ENCODE measurements at places on chromosomes 1 and 21.
A peak's percentile ranks its signal among the peaks of the same experiment; 100 is the strongest.

GRCh38 chr1:212089560-212090163 lies 54.1 kb downstream of the DTL start:
- no peak for DNase-seq
- peaks cover 44% of the 10 kb centered on the region for H3K36me3 ChIP-seq
- no peaks in the 10 kb centered on the region for H3K4me1 ChIP-seq
- H3K27me3 ChIP-seq, result no peaks in the 10 kb centered on the region
- no peak overlapping the region for H3K4me3 ChIP-seq

DNA sequence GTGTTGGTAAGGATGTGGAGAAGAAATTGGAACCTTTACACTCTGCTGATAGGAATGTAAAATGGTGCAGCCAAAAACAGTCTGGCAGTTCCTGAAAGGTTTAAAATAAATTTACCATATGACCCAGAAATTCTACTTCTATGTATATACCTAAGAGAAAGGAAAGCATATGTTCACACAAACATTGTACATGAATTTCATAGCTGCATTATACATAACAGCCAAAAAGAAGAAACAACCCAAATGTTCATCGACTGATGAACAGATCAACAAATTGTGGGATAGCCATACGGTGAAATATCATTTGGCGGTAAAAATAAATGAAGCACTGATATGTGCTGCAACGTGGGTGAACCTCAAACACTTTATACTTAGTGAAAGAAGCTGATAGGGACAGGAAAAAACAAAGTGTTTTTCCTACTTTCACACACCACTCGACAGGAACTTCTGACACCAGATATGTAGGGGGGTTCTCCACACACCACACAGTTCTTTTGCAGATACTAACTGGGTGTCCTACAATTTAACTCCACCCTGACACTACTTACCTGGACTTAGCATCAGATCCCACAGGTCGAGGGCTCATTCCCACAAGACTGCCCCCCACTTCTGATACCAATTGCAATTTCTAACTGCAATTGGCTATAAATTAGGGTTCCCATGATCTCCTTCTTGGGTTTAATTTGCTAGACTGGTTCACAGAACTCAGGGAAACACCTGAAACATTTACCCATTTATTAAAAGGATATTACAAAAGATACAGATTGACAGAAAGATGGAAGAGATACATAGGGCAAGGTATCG lies 35.9 kb upstream of the ZNF326 start:
- no peak overlapping the region for H3K27ac ChIP-seq
- H3K36me3 ChIP-seq, result no peaks in the 10 kb centered on the region
- H3K27me3 ChIP-seq, result no peaks in the 10 kb centered on the region
- no peak overlapping the region for H3K4me3 ChIP-seq
- DNase-seq, result no peak

DNA sequence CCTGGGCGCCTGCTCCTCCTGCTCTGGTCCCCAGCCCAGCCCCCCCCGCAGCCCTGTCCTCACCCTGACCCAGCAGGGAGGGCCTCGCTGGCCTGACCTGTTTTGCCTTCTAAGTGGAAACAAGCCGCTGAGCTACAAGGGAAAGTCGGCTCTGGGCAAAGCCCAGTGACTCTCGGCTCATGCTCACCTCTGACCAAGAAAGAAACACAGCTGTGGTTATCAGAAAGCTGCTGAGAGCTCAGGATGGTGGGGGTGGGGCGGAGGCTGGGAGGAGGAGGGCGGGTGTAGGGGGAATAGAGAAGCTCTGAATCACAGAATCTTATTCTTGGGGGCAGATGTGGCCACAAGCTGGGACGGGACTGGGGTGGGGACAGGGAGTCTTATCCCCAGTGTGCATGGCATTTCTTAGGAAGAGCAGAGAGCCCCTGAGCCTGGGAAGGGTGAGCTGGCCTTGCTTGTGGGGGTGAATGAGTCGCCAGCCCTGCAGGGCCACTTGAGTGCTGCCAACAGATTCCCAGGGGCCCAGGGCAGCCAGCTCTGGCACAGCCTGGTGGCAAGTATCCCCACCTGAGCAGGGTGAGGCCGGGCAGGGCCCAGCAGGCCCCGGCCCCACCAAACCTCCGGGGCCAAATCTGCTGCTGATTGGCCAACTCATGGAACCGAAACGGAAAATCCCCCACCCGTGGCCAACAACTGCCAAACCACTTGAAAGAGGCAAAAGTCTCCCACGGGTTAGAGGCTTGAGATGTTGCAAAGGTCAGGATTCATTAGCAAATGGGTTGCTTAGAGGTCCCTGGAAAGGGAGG lies 120.6 kb downstream of the SPSB1 start:
- peak overlapping the region; percentile 34 for H3K4me3 ChIP-seq
- DNase-seq, result no peak
- H3K4me1 ChIP-seq, result peaks cover 32% of the 10 kb centered on the region

DNA sequence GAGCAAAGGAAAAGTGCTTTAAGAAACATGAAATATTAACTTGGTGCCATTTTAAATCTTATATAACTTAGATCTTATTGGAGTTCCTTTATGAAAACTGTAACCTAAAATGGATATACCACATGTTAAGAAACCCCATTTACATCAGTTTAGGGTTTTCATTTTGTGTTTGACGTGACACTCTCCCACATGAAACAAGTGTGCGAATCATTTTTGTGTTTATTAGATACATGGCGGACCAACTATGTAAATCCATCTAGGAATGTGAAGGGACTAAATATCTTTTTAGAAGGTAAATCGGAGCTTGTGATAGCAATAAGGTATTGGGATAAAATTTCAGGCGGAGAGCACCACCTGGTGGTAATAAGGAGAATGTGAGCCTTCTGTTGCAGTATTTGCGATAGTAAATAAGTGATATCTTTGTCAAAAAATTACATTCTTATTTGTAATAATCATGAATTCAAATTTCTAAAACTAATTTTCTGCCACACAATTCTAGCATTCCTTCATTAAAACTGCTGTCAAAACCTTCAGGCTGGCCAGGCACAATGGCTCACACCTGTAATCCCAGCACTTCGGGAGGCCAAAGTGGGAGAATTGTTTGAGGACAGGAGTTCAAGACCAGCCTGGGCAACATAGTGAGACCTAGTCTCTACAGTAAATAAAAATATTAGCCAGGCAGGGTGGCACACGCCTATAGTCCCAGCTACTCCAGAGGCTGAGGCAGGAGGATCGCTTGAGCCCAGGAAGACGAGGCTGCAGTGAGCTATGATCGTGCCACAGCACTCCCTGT lies 31.3 kb downstream of the SMAP2 start:
- peaks cover 18% of the 10 kb centered on the region for H3K4me1 ChIP-seq
- peaks cover 24% of the 10 kb centered on the region for H3K36me3 ChIP-seq
- H3K27me3 ChIP-seq, result no peaks in the 10 kb centered on the region
- DNase-seq, result peak; percentile 60
- no peak overlapping the region for H3K4me3 ChIP-seq

- peak; percentile 49 for DNase-seq
- peak overlapping the region; percentile 62 for H3K4me3 ChIP-seq
- peaks cover 45% of the 10 kb centered on the region for H3K4me1 ChIP-seq
- H3K27me3 ChIP-seq, result no peaks in the 10 kb centered on the region
- peaks cover 4% of the 10 kb centered on the region for H3K36me3 ChIP-seq
These were observed 1.5 kb downstream of the IL22RA1 start for GRCh38 chr1:24141311-24141997.

- no peak for DNase-seq
- no peaks in the 10 kb centered on the region for H3K4me1 ChIP-seq
- no peak overlapping the region for H3K4me3 ChIP-seq
These were observed 62.5 kb downstream of the WNT9A start for GRCh38 chr1:227885135-227885647.

GRCh38 chr1:103901072-103901471 lies 151.4 kb downstream of the AMY1C start:
- no peaks in the 10 kb centered on the region for H3K27me3 ChIP-seq
- H3K27ac ChIP-seq, result no peak overlapping the region
- no peaks in the 10 kb centered on the region for H3K36me3 ChIP-seq
- no peak for DNase-seq
- no peaks in the 10 kb centered on the region for H3K4me1 ChIP-seq
- no peak overlapping the region for H3K4me3 ChIP-seq

Data from HepG2 (cell line).